Stimulated activated CD8-positive, alpha-beta memory T cell treated with anti-CD3 and anti-CD28 coated beads, Interleukin-2, amount 100 ng/mL, for 1 hour (primary cell): ENCODE measurements at places on chromosomes 4 and X.
A peak's percentile ranks its signal among the peaks of the same experiment; 100 is the strongest.

DNA sequence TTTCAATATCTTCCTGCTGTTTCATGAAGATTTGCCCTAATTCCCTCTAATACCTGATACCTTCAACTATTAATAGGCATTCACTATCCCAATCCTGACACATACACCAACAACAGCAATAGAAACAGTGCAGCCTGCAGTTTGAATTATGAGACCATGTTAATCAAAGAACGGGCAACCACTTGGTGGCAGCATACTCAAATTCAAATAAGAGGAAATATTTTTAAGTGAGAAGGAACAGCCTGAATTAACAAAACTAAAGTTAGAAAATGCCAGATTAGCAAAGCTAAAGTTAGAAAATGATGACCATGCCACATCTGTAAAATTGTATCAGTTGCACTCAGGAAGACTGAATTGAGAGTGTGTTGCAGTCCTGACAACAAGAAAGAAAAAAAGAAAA is 204.9 kb downstream of the SMARCA1 start:
- no peak for DNase-seq

DNA sequence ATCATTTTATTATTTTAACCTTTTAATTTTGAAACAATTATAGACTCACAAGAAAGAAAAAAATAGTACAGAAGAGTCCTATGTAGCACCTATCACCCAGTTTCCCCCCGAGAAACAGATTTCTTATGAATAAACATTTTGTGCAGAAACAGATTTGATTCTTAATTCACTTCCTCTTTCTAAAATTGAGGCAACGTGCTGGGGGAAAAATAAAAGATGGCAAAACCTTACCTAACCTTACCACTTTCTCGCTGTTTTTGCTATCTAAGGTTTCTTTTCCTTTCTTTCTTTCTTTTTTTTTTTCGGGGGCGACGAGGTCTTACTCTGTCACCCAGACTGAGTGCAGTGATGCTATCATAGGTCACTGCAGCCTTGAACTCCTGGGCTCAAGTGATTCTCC is 4.3 kb upstream of the CLNK start:
- DNase-seq = no peak

GRCh38 chr4:139559089-139559479 is 3.1 kb upstream of the SETD7 start:
- no peak for DNase-seq

GRCh38 chr4:170003071-170004070 is 22.8 kb downstream of the MFAP3L start:
- DNase-seq = no peak

DNA sequence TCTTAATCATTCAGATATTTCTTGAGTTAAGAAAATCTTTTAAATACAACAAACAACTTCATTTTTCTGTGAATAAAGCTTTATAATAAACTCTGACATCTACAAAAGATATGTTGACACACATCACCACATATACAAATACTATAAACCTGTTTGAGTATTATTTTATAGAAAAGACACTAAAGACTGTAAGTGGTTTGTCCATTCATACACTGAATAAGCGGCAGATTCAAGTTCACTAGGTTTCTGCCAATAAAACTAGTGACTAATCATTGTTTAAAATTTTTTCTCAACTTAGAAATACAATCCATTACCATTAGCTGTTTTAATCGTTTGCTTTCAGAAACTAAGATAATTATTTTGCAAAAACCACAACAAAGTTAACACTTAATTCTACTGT is 1900.0 kb downstream of the C4orf33 start:
- no peak for DNase-seq

DNA sequence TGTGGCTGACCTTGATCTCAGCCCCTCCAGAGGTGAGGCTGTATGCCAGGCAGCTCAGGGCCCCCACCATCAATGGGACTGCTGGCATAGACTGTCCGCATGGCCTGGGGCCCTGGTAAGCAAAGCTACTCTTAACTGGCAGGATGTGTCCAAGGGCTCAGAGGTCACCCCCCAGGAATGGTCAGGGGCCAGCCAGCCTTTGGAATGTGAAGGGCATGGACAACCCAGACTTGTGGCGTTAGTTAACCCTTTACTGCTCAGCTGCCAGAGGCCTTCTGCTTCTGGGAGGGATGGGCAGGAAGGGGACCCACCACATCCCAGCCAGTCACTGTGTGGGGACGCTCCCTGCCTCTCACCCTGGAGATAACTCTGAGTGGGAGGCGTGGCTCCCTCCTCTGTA is 80.1 kb upstream of the PSAPL1 start:
- DNase-seq = no peak

- DNase-seq = no peak
Observed at GRCh38 chr4:185993328-185993973, 75.5 kb upstream of the TLR3 start.

GRCh38 chr4:14596904-14597303 is 405.4 kb upstream of the CPEB2 start:
- no peak for DNase-seq

GRCh38 chrX:8848441-8848840 is 47.3 kb upstream of the FAM9A start:
- DNase-seq = no peak

DNA sequence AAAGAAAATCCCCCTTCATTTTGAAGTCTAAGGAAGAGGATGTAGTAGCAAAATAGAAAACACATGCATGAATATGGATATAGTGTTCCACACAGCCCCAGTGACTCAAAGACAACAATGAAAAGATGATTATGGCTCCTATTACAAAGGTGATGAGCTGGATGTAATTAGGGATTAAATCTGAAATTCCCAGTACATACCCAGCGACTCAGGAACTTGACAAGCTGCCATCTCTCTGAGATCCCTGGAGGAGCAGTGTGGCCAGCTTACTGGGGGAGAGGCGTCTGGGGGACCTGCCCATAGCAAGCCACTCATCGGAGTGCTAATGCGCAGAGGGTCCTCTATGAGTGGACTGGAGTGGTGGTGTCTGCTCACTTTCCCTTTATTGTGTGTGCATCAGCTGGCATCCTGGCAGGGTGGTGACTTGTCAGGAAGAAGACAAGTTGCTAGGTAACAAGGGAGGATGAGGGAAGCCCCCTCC is 42.7 kb upstream of the MGST2 start:
- no peak for DNase-seq

DNA sequence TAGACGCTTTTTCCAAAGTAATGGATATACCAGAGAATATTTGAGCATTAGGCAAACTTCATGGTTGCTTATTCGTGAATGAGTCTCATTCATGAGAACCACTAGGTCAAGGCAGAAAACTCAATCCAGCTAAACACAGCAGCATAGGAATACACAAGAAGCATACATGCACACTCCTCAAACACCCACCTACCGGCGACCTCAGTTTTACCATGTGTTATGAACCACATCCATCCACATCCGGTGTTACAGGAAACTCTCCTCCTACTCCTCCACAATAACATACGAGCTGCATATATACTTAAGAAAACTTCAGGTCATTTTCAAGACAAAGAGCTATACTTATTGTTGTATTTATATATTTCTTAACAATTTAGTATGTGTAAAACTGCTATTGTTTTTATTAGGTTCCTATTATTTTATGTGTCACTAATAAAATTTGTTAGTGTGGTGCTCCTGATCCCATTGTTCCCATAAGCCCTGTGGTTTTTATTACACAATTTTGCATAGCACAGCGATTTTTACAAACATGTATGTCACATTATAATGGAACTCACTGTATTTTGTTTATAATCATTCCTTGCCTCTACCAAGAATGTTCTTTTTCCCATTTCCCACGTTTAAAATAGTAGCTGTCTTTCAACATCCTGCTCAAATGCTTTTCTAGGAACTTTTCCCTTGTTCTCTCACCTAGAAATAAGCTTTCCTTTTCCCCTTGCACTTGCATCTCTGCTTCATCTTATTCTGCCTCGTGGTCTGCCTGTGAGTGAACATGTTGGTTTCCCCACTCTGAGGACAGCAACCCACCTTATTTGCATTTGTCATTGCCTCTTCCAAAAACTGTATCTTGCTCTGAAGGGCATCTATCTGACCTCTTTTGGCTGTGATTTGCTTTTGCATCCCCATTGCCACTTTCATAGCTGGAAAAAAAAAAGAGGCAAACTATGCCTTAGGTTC is 48.3 kb downstream of the STBD1 start:
- peak; percentile 3 for DNase-seq

DNA sequence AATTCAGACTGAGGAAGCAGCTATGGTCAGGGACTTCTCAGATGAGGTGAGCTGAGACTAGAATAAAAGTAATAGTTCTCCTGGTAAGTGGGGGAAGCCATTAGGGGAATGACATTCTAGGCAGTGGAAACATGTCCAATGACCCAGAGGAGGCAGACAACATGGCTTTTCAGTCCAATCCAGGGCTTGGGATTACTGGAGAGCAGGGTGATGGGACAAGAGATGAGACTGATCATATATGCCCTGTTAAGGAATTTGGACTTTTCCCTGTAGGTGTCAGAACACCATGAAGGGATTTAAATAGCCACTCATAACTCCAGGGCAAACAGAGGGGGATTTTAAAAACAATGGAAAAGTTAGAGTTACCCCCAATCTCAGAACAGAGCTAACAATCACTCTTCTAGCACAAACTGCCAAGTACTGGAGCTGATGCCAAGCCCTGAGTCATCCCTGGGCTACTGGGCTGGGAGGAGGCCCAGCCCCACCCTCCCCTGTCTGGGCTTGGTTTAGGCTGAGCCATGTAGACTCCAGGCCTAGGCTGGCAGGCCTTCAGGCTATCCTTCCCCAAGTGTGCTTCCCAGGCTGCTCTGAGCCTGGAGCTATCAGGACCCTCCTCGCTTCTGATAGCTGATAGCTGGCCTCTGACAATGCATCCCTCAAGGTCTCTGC is 22.7 kb upstream of the MSN start:
- DNase-seq = no peak

GRCh38 chr4:10347281-10347795 is 109.9 kb downstream of the ZNF518B start:
- DNase-seq = no peak

DNA sequence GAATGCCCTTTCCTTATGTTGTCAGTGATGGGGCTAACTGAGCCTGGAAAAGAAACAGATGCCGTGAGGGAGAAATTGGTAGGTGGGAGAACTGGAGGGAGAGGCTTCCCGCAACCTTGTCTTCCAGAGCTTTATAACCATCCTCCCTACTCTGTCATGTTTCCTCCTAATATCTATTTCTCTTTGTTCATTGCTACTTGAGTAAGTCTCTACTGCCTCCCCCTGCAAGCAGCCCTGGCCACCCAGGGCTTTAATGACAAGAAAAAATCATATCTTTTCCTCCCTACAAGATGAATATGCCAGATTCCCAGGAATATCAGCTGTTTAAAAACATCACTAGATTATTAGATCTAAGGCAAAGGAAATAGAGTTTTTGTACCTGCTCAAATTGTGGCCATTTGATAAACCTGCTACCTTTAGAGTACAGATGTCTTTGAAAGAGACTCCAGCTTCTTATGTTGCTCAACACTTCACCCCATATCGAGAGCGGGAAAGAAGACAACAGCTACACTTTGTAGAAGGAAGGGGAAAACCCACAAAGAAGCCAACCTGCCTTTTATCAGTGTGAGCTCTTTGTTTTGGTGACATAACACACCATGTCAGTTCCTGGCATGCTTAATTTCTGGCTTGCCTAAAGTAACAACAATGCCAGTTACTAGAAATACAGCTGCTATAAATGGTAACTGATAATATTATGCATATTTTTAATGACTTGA is 186.6 kb upstream of the LEF1 start:
- no peak for DNase-seq

DNA sequence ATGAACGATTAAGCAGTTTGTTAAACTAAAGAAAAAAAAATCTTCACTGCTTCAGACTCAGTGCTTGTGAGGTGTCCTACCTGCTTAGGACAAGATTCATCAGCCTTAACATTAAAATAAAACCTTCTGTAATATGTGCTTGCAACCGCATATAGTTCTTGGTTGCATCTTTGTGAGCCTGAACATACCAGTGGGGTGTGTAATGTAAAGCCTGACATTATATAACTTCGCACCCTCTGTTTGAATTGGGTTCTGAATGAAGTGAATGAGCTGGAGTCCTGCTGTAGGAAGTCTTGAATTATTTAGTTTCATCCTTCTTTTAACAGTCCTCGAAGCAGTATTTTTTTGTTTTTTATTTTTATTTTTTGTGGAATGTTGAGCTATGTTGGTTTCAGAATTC is 3.1 kb downstream of the KDM6A start:
- DNase-seq = no peak

DNA sequence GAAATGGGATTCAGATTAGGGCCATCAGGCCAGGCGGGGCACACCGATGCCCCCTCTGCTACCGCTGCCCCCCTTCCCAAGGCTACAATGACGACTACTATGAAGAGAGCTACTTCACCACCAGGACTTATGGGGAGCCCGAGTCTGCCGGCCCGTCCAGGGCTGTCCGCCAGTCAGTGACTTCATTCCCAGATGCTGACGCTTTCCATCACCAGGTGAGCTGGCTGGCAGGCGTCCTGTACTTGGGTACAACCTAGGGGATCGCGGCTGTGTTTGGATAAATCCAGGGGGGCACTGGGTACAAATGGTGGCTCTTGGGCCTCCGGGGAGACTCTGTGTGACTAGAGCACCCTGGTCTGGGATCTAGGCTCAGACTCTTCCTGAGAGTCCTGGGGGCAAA is 1.1 kb downstream of the EMD start:
- no peak for DNase-seq

GRCh38 chr4:97493815-97494518 is 649.3 kb downstream of the STPG2 start:
- DNase-seq = no peak

DNA sequence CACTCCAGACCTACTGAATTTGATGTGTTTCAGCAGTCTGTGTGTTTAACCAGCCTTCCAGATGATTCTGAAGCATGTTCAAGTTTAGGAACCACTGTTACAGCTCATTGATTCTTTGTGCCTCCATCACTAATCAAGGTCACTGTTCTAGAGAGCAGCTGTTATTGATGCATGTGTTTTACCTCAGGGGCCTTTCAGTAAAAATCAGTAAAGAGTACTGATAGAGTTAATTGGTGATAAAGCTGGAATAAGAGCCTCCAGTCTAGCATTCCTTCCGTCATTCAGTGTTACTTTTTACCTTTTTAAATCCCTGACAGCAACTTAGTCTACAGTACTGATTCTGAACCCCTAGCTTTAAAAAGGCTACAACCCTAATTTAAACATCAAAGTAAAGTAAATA is 12.9 kb downstream of the CPEB2 start:
- no peak for DNase-seq

- DNase-seq = no peak
Observed at GRCh38 chr4:144531841-144532240, 114.1 kb upstream of the HHIP start.

DNA sequence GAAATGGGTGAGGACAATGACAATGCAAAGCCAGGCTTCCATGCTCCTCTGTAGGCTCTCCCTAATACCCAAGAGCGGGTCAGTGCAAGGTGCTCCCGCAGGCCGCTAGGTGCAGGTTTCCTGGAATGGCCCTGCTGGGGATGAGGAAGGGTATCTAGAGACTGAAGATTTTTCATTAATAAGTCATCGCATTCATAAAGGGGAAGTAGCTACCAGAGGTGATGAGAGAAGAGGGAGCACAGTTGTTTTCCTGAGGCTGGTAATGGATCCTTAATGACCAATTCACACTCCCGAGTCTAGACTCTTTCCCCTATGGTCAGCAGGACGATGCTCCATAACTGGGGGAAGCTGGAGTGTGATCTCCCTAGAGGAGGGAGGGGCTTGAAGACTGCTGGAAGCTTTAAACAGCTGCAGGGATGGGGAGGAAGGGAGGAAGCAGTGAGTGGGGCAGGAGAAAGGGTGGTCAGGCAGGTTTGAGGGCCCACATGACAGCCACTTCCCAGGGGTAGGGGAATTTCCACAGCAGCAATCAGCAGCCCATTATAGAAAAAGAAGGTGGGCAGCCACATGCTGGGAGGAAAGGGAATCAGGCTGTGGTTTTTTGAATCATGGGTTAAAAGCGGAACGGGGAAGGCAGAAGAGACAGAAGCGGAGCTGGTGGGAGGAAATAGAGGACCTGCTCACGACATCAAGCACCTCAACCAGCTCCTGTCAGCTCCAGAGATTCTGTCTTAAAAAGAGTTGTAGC is 10.2 kb upstream of the ATP6AP2 start:
- DNase-seq = no peak
